AG08395 (cell line): ENCODE measurements at places on chromosomes 7 and 10.
A peak's percentile ranks its signal among the peaks of the same experiment; 100 is the strongest.

GRCh38 chr7:37046531-37047079 is 322.3 kb upstream of the AOAH start:
- DNase-seq, result no peak

DNA sequence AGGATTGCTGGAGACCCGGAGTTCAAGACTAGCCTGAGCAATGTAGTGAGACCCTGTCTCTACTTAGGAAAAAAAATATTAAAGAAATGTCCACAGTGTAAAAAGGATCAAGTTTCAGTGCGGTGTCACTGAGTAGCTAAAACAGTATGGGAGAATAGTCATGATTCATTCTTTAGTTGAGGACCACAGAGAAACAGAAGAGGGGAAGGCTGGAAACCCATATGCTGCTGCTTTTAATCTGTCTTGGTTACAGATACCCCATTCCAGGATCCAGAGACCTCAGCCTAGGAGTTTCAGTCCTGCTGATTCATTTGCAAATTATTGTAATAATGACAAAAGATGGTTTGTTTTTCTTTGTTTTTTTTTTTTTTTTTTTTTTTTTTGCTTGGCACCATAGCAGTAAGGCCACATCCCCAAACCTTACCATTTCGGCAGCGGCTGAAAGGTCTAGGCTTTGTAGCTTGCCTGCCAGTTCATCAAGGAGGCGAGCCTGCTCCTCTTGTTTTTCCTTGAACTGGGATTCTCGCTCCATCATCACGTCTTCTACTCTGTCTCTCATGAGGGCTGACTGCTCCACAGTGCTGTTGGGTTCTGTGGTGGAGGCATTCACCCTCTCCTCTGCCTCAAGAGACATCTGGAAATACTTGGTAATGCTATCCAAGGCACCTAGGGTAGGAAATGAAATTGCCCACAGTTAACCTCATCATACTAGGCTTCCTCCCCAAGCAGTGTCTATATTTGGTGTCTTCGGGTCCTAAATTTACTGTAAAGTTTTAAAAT is 44.2 kb downstream of the DLD start:
- DNase-seq, result peak; percentile 50

DNA sequence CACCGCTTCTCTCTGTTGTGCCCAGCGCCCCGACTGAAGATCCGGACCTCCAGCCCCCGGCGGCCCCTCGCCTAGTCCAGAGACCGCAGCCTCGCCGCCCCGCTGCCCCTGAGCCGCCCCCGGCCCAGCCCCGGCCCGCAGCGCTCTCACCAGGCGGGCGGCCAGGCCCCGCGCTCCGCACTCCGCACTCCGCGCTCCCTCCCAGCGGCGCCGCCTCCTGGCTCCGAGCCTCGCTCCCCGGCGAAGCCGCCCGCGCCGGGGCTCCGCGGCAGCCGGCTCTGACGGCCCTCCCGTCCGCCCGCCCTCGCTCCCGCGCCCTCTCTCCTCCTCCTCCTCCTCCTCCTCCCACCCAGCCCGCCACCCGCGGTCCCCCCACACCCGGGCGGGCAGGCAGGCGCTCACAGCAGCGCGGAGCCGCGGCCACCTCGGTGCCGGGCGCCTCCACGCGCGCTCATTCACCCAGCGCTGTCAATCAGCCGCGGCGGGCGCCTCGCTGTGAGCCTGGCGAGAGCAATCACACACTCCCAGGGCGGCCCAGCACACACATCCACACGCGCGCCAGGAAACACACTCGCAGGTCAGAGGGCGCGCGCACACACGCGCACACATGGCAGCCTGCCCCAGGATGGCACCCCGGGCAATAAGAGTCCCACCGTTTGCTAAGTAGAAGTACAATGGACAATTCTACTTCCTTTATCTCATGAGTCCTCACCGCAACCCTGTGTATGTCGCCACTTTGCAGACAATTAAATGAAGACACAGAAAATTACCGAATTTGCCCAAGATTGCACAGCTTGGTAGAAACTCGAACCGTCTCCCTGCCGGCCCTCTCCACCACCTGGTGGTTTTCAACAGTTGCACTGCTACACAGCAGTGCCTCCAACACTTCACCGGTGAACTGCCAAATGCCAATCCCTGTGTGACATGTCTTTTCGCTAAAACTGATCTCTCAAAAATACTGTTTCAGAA is at the start of gene PRRT4:
Gene PRRT4 (minus strand): TSS at position 280 of the 969 bp plus-strand sequence.
- DNase-seq, result peak; percentile 50

- DNase-seq, result no peak
These were observed 576.7 kb upstream of the CNTNAP2 start for GRCh38 chr7:145539910-145540309.

GRCh38 chr10:71520042-71520441 is 123.3 kb downstream of the CDH23 start:
- no peak for DNase-seq

GRCh38 chr7:136086712-136087111 is 109.6 kb upstream of the MTPN start:
- DNase-seq, result peak; percentile 94

GRCh38 chr7:20793694-20794394 is 7.2 kb upstream of the SP8 start:
- no peak for DNase-seq

GRCh38 chr10:46542567-46543465 is 13.6 kb downstream of the GPRIN2 start:
- no peak for DNase-seq

DNA sequence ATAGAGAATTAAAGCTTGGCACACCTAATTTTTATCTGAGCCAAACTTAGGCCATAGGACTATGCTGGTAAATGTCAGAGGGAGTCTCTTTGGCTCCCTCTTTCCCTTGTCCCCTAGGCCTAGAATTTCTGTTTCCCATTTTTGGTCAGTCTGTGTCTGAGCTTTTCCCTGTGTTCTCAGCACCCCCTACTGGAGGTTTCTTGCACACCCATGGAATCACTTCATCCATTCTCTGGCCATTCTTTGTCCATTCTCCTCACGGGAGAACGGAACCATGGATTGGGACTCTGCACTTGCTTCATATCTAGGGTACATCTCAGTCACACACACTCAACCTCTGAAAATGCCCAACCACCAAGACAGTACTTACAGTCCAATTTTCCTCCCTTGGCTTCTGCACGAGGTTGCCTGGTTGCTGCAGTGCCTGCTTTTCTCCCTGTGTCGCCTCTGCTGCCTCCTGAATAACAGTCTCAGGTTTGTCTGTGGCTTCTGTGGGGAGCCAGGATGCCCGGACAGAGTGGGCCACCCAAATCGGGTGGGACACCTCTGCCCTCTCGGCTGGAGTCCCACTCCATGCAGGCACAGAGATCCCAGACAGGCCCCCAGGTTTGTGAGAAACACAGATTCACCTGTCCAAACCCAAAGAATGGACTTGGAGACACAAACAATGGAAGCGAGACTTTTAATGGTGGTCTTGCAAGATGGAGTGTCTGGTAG is 35.1 kb upstream of the DNAH11 start:
- DNase-seq, result peak; percentile 41

DNA sequence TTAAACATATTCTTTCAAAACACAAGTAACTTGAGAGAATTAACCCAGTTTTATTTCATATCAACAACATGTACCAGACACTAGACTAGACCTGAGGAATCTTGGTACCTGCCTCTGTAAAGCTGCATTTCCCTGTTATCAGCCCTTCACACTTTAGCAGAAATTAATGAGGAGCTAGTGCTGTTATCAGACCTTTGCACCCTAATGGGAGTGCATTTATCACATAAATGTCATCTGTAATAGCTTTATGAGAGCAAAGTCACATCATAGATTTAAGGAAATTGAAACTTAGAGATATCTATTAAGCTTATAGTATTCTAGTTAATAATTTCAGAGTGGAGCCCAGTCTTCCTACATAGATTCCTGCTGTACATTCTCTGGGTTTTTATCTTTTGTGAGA is 270.4 kb upstream of the YAE1 start:
- DNase-seq, result no peak

DNA sequence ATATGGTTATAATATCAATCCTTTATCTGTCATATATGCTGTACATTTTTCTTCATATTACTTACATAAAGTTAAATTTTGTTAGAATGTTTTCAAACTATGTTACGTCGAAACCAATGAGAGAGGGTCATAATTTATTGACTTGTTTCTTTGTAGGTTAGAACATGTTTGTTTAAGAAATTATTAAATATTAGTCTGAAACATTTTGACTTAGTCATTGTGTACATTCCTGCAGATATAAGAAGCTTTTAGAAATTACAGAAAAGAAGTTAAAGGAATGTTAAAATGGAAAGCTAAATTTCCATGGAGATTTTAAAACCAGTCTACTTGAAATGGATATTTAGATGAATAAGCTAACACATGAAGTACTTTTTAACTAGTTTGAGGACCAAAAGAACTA is 99.8 kb downstream of the ANKRD30A start:
- no peak for DNase-seq

DNA sequence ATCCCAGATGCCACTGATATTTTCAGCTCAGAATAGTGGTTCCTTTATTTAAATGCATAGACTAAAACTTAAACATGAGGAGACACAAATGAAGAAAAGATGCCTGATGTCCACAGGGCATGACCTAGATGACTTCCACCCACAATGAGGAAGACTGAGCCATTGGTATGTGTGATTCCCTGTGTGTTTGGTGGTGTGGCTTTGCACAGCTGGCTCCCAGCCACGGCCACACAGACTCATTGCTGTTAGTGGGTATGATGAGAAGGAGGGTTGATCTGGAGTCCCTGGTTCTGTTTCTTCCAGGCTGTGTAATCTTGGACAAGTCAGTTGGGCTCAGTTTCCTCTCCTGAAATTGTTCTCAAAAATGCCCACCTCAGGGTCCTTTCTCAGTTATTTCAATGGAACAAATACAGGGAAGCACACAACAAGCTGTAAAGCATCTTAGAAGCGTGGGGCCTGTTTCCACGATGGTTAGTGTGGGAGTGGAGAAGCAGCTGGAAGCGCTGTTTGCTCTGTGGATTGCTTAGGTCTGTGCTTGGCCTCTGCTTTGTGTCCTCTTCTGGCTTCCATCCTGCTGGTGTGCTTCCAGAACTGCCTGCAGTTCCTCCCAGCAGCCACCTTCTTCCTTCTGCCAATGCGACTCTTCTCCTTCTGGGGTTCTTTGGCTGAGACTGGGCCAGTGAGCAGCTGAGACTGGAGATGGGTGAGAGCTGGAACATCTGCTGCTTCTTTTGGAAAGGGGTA is 303.7 kb downstream of the BMPER start:
- peak; percentile 58 for DNase-seq

DNA sequence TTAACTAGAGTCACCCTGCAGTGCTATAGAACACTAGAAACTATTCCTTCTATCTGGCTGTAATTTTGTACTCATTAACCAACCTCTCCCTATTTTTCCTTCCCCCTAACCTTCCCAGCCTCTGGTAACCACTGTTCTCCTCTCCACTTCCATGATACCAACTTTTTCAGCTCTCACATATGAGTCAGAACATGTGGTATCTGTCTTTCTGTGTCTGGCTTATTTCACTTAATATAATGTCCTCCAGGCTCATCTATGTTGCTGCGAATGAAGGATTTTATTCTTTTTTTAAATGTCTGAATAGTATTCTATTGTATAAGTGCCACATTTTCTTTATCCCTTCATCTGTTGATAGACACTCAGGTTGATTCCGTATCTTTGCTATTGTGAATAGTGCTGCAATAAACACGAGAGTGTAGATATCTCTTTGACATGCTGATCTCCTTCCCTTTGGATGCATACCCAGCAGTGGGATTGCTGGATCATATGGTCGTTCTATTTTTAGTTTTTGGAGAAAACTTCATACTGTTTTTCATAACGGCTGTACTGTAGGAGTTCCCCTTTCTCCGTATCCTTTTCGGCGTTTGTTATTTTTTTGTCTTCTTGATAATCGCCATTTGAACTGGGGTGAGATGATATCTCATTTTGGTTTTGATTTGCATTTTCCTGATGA is 101.4 kb downstream of the FAM107B start:
- DNase-seq, result no peak

DNA sequence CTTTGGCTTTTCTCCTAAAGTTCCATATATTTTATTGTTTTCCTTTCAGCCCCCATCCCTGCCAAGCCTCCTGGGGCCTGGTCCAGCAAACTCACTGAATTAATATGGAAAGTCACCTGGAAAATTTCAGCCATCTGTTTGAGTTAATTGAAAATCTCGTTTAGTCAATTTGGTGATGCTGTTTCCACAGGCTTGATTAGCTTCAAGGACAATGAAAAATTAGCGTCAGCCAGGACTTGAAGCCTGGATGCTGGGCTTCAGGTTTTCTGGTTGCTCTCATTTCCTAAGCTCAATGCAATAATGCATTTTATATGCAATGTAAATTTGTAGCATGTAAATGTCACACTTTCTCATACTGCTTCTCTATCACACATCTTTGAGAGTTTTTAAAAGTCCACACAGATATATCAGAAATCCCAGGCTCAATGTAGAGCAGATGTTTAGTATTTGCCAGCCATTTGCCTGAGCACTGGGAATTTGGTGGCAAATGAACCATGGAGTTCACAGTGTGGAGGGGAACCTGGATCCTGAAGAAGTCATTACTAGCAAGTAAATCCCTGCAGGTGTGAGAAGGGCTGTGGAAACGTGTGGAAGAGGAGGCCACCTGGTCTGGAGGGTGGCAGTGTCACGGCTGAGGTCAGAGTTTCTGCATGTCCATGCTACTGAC is 228.5 kb downstream of the PAXIP1 start:
- no peak for DNase-seq

- no peak for DNase-seq
These were observed 26.1 kb downstream of the CALML3 start for GRCh38 chr10:5550621-5551530.

GRCh38 chr10:119801998-119802538 is 70.6 kb downstream of the MCMBP start:
- no peak for DNase-seq
